ENCODE measurements at places on chromosomes 7 and 10.

DNA sequence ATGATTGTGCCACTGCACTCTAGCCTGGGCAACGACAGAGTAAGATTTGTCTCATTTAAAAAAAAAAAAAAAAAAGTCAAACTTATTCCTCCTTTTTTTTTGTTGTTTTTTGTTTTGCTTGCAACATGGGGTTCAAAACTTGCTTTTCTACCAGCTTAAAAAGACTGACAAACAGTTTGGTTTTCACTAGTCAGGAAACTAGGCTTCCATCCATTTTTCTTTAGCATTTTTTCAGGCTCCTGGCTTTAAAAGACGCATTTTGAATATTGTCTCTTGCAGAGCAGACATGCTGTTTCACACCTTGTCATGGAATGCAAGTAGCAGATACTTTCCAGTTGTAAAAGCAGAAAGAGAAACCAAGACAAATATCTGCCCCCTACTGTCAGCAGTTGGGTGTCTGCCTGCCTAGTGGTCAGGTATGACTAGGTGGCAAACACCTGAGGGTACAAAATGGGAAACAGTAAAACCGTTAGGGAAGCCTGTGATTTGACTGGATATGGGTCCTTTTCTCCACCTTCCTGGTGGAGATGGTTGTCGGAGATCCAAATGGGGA lies 139.9 kb downstream of the CCDC71L start:
- no peak for DNase-seq

GRCh38 chr10:42827201-42827600 lies 44.6 kb downstream of the BMS1 start:
- no peak for DNase-seq

DNA sequence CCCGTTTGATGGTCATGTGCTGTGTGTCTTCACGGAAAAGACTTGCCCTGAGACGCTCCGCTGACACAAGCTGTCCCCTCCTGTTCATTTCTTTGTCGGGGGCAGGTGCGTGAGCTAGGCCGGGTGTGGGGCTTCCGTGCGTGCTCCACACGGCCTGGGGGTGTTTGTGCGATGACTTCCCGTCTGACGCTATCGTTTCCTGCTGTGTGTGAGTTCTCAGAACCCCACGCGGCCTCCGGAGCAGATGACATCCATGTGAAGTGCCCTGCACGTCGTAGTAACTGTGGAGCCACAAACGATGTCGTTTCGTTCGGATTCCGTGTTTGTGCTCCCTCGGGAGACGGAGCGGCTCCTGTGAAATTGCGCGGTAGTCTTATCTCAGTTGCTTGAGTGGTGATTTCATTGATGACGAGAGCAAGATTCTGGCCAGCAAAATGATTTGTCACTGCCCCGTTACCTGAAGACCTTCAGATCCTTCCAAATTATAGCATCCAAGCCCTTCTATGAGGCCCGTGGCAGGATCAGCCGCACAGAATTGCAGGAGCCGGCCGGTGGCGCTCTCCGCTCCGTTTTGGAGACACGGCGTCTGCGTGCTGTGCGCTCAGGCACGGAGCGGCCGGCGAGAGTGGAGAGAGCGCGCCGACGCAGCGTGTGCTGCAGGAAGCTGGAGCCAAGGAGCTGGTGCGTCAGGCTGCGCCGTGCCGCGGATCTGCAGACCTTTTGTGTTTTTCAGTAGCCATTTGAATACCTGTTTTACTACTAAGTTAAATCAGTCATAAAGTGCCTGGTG lies 94.9 kb downstream of the NKX6-2 start:
- no peak for DNase-seq

DNA sequence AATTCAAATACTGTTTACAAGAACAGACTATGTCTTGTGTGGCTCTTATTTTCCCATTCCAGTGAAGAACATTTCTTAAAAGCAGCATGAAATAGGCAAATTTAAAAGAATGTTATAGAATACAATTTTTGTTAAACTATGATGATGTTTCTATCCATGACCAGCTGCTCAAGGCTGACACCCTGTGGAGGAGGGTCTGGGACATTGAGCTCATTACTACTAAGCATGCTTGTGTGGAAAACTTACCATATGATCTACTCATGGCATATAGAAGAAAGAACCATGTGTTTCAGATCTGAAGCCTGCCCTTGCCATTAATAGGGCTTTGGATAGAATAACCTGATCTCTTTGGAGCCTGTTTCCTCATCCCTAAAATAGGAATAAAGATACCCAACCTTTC lies 125.0 kb downstream of the FOXP2 start:
- DNase-seq, result no peak

- DNase-seq, result no peak
Observed at GRCh38 chr10:117686606-117687005, 144.1 kb downstream of the EMX2 start.

- DNase-seq, result no peak
Observed at GRCh38 chr7:157561816-157562410, 225.1 kb downstream of the DNAJB6 start.

GRCh38 chr7:132576721-132577085 lies 433 bp upstream of the PLXNA4 start:
- no peak for DNase-seq

- DNase-seq, result no peak
Observed at GRCh38 chr7:154871507-154871906, 131.4 kb downstream of the PAXIP1 start.

DNA sequence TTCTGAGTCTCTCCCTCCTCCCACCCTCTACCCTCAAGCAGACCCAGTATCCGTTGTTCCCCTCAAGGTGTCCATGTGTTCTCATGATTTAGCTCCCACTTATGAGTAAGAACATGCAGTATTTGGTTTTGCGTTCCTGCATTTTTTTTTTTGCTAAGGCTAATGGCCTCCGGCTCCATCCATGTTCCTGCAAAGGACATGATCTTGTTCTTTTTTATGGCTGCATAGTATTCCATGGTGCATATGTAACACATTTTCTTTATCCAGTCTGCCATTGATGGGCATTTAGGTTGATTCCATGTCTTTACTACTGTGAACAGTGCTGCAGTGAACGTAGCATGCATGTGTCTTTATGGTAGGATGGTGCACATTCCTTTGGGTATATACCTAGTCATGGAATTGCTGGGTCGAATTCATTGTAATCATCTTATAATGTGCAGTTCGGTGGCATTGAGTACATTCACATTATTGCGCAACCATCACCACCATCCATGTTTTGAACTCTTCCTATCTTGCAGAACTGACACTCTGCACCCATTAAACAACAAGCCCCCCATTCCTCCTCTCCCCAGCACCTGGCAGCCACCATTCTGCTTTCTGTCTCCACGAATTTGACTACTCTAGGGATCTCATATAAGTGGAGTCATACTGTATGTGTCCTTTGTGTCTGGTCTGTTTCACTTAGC lies 125.5 kb downstream of the CAMK1D start:
- DNase-seq, result no peak

GRCh38 chr10:28294809-28295208 lies 8.1 kb downstream of the MPP7 start:
- no peak for DNase-seq

DNA sequence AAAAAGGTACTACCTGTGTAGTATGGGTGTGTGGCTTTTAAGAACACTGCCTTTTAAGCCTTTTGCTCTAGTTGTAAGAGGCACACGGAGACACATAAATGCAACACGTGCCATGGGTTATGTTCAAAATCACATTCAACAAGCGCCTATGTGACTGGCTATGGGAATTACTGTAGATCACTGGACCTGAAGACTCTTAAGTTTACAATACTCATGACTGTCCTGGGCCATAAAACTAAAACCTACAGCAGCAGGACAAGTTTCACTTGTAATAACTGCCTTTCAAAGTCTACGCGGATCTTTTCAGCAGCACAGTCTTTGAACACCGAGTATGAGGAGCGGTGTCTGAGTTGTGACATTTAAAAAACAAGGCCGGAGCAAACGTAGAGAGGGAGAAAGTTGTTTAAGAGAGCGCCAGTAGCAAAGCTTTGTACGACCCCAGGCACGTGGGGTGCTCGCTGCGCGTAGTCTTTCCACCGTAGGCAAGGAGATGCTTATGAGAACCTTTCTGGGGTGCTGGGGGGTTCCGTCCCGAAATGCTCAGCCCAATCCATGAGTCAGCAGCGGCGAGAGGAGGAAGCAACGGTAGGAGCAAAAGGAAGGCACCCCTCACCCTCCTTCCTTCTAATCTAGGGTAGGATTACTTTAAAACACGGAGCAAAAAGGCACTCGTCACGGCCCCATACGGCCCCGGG lies 662 bp downstream of the DNAJC2 start:
- no peak for DNase-seq

DNA sequence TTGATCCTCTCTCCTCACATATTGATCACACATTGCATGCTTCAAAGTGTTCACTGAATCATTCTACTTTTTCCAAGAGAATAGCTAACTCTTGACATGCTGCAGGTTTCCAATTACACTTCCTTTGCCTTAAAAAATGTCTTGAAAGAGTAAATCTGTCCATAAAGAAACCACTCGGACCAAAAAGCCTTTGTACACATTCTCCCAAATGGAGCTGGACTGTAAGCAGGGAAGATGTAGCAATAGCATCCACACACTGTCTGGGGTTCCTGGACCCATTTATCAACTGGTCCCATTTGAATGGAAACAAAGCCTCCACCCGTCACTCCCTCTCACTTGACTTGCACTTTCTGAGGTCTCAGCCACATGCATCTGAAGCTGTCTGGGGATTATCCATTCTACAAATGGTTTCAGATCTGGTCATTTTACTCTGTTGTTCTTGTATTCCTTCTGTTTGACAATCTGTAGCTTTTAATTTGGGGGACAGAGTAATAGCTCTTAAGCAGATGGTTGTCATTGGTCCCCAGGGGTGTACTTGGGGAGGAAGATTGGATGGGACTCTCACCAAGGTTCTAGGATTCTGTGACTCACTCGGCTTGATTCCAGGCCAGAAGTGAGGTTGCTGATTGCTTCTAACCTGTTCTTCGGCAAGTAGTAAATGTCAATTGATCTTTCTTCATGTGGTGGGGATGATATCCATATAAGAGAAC lies 203.5 kb downstream of the HIBADH start:
- no peak for DNase-seq

GRCh38 chr10:27052656-27053055 lies 47.6 kb downstream of the ANKRD26 start:
- no peak for DNase-seq

DNA sequence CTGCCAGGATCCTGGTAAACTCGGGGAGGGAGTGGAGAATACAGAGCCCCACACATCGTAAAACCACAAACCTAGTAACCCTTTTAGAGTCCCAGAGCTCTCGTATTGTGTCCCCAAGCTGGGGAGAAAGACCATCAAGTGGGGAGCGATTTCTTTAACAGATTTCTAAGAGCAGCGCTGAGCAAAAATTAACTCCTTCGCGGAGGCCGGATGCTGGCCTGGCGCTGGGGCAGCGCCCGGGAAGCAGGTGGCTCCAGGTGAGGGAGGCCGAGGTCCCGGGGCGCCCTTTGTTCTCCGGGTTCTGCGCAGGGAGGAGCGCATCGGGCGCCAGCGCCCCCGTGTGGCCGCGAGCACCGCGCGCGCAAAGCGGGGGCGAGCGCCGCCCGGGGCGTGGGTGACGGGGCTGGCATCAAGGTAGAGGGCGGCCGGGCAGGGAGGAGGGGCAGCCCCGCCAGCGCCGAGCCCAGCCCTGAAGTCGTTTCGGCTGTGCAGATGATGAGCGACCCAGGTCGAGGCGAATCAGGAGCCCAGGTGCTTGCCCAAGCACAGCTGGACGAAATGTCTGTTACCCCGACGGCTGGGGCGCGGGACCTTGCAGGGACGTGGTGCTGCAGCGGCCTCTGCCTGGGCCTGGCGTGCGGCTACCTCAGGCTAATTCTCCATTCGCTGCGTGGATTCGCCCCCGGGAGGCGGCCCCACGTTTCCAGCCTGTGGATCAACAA lies 10.4 kb upstream of the FGFR2 start:
- no peak for DNase-seq

DNA sequence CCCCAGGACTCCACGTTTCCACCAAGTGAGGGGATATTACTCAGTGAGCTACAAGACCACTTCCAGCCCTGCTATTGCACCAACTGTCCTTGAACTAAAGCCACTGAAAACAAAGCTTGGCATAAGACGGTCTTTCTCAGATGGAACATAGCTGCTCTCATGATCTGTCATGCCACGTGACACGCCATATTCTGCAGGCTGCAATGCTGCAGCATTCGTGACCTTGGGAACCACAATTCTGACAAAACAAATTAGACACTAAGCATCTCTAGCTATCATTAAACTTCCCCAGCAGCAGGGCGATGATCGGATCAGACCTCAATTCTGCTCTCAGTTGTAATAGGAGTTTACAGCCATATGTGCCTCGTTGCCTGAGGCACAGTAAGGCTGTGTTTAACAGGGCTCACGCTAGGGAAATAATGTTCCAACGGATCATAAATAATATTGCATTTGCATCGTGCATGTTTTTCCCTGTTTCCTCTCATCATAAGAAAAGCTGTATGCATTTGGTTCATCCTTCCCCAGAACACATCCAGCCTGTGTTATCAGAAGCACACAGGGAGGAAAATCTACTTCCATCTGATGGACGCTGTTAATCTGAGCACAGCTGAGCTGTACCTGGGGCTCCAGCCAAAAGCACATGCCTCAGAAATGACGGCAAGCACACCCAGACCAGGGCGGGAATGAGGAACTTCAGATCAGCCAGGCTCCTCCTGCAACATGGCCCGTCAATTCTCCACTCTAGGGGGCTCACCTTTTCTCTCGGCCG lies 38.6 kb upstream of the CNPY1 start:
- no peak for DNase-seq

All from stimulated activated CD8-positive, alpha-beta memory T cell treated with anti-CD3 and anti-CD28 coated beads, Interleukin-4, amount 100 ng/mL, for 1 hour (primary cell).